T-cell (primary cell): ENCODE measurements at places on chromosomes 11 and 22. TPM values are rescaled to one million over a fixed set of nuclear protein-coding genes. Genes with fewer than 3 reads are reported as not detected.
A peak's percentile ranks its signal among the peaks of the same experiment; 100 is the strongest.

- no peaks in the 10 kb centered on the region for H3K4me1 ChIP-seq
- H3K4me3 ChIP-seq: no peak overlapping the region
- no peaks in the 10 kb centered on the region for H3K27me3 ChIP-seq
- no peaks in the 10 kb centered on the region for H3K36me3 ChIP-seq
- no peak overlapping the region for H3K27ac ChIP-seq
Measured at GRCh38 chr11:20000351-20001134, 159.7 kb downstream of the DBX1 start.

- H3K36me3 ChIP-seq: no peaks in the 10 kb centered on the region
- no peak overlapping the region for H3K27ac ChIP-seq
- H3K27me3 ChIP-seq: peaks cover 50% of the 10 kb centered on the region
- H3K4me3 ChIP-seq: peak overlapping the region; percentile 68
- peaks cover 24% of the 10 kb centered on the region for H3K4me1 ChIP-seq
Measured at GRCh38 chr22:42368379-42369249, 63.6 kb downstream of the NFAM1 start.

DNA sequence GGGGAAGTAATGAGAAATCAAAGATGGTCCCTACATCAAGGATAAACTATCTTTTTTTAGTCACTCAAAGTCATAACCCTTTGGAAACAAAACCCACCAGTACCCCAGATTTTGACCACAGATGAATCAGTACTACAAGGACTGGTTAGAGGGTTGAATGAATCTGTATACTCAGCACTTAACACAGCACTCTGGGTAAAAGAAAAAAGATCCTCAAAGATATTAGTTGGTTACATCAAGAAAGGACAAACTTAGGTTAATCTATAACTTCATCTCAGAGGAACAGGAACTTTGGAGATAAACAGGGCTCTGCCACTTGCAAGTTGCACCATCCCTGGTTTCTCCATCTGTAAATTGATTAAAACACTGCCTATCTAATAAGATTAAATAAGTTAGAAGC lies 18.8 kb downstream of the SC5D start:
- no peaks in the 10 kb centered on the region for H3K27me3 ChIP-seq
- no peak overlapping the region for H3K27ac ChIP-seq
- DNase-seq: no peak
- peaks cover 3% of the 10 kb centered on the region for H3K36me3 ChIP-seq
- no peak overlapping the region for H3K4me3 ChIP-seq

The CALCA gene
- not detected for total RNA-seq

DNA sequence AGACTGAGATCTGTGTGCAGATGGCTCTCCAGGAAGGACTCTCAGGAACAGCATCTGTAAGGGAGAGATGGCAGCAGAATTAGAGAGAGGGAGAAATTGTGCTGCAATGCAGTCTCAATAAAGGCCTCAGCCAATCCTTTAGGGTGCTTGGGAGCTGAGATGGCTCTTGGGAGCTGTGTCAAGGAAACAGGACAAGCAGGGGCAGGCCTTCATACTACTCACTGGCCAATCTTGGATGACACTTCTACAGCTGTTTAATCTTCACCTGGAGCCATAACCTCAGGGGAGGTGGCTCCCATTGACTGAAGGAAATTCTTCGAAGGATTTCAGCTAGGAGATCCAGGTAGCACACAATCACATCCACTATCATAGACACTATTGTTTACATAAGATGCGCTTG lies 10.0 kb downstream of the OR5B21 start:
- no peaks in the 10 kb centered on the region for H3K27me3 ChIP-seq
- DNase-seq: no peak
- H3K4me3 ChIP-seq: no peak overlapping the region
- no peaks in the 10 kb centered on the region for H3K36me3 ChIP-seq
- H3K4me1 ChIP-seq: peaks cover 13% of the 10 kb centered on the region

GRCh38 chr22:26579331-26579886 lies 10.5 kb downstream of the TPST2 start:
- peaks cover 15% of the 10 kb centered on the region for H3K4me1 ChIP-seq
- H3K36me3 ChIP-seq: peaks cover 3% of the 10 kb centered on the region
- DNase-seq: peak; percentile 44
- H3K27ac ChIP-seq: peak overlapping the region; percentile 74

- no peak overlapping the region for H3K27ac ChIP-seq
- H3K27me3 ChIP-seq: no peaks in the 10 kb centered on the region
- H3K4me3 ChIP-seq: no peak overlapping the region
- H3K36me3 ChIP-seq: peaks cover 4% of the 10 kb centered on the region
- no peaks in the 10 kb centered on the region for H3K4me1 ChIP-seq
Measured at GRCh38 chr11:72940417-72940816, 126.2 kb downstream of the ATG16L2 start.

The UCP2 gene
- 670 TPM for total RNA-seq

DNA sequence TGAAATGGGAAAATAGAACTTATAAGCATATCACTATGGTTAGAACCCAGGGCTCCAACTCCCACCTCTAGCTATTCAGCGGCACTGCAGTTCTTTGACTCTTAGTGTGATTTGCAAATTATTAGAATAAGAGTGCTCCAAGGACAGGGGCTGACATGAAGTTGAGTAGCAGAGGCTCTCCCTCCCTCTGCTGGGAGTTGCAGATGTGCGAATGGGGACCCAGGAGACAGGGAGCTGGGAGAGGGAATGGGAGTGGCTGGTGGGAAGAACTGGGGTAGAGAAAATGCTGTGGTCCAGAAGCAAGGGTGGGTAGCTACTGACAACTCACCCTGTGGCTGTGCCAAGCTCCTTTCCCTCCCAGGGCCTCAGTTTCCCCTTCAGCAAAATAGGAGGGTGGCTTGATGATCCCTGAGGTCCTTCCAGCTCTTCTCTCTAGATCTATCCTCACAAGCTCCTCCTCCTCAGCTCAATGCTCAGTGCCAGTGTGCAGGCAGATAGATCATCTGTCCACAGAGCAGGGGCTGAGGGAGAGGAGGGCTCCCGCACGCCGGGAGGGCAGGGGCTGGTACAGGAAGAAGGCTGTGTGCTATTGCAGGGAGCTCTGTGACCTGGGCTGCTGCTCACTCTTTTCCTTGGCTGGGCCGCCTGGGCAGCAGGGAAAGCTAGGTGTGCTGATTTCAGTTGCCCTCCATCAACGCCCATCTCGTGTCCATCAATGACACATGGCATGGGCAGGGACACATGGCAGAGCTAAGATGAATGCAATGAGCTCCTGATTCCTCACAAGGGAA lies 99.0 kb downstream of the NECTIN1 start:
- no peaks in the 10 kb centered on the region for H3K4me1 ChIP-seq
- no peak overlapping the region for H3K27ac ChIP-seq
- DNase-seq: no peak
- H3K4me3 ChIP-seq: no peak overlapping the region
- H3K27me3 ChIP-seq: no peaks in the 10 kb centered on the region
- no peaks in the 10 kb centered on the region for H3K36me3 ChIP-seq

DNA sequence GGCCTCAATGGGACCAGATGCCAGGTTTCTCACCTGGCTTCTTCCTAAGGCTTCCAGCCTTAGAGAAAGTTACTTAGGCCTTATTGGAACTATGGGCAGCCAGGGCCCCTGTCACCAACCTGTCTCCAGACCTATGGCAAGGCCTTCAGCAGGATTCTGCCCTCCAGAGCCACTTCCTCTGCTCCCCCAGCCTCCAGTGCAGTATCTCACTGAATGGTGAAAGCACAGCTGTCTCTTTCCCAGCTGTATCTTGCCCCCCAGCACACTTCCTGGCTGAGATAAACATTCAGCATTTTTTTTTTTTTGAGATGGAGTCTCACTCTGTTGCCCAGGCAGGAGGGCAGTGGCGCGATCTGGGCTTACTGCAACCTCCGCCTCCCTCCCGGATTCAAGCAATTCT lies 1.5 kb downstream of the SLC2A11 start:
- peaks cover 26% of the 10 kb centered on the region for H3K4me1 ChIP-seq
- H3K27me3 ChIP-seq: no peaks in the 10 kb centered on the region
- H3K27ac ChIP-seq: no peak overlapping the region
- DNase-seq: no peak
- no peak overlapping the region for H3K4me3 ChIP-seq

The MIOX gene
- 0.54 TPM for total RNA-seq

The CWC15 gene
- 64.1 TPM for total RNA-seq

The MRGPRE gene
- not detected for total RNA-seq

DNA sequence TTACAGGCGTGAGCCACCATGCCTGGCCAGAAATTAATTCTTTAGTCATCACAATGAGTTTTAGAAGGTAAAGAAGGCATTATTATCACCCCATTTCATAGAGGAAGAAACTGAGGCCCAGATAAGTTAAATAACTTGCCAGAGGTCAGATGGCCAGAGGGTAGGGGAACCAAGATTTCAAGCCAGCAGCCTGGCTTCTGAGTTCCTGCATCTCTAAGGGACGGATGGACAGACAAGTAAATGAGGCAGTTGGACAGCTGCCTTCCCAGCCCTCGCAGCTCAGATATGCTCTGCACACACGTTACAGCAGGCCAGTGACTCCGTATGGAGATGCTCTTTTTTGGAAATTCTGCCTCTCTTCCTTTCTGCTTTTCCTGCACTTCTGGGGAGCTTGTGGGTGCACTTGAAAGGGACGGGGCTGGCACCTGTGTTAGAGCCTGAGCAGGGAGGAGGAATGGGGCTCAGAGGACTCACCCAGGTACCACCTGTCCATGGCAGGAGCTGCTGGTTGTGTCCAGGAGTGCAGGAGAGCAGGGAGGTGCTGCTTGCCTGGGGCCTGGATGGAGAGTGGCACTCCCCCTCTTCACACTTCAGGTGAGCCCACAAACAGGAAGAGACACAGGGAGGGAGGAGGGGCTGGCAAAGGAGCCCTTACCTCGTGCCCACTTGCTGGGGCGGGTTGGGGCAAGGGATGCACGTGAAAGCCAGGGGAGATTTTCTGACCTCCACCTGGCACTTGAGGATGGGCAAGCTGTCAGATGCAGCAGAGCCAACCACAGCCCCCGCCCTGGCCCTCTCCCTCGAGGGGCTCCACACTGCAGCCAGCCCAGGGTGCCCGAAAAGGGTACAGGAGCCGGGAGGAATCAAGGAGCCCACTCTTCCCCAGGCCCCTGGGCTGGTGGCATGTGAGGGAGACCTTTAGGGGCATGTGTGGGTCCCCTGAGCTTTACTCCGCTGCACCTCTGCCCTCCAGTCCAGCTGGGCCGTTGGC lies 3.3 kb upstream of the FXYD2 start:
- H3K27ac ChIP-seq: peak overlapping the region; percentile 72
- peaks cover 15% of the 10 kb centered on the region for H3K4me1 ChIP-seq
- no peaks in the 10 kb centered on the region for H3K36me3 ChIP-seq
- no peak for DNase-seq
- H3K4me3 ChIP-seq: no peak overlapping the region

- no peak for DNase-seq
- no peaks in the 10 kb centered on the region for H3K4me1 ChIP-seq
- H3K27me3 ChIP-seq: peaks cover 26% of the 10 kb centered on the region
- no peaks in the 10 kb centered on the region for H3K36me3 ChIP-seq
- H3K27ac ChIP-seq: no peak overlapping the region
- H3K4me3 ChIP-seq: no peak overlapping the region
Measured at GRCh38 chr22:42356533-42356932, 75.7 kb downstream of the NFAM1 start.

The API5 gene
- 84.9 TPM for total RNA-seq

DNA sequence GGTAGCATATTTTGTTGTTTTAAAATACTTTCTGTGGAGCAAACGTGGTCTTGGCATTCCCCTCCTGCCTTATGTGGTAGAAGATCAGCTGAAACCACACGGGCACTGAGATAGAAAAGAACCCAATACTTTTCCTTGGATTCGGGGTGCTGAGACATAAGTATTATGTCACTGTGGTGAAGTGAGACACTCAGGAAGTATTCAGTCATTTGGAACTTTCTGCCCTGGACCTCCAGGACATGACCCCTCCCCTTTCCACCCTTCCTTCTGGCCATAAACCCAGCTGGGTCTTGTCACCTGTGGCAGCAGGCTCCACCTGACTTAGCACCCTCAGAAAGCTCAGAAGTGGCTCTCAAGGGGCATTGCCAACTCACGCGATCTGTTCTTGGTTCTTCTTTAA lies 123.4 kb downstream of the SWAP70 start:
- H3K4me3 ChIP-seq: no peak overlapping the region
- no peak for DNase-seq
- H3K27me3 ChIP-seq: no peaks in the 10 kb centered on the region
- H3K36me3 ChIP-seq: peaks cover 7% of the 10 kb centered on the region

The KCNA4 gene
- total RNA-seq: not detected

The MAPK11 gene
- 6.4 TPM for total RNA-seq

The TRIM21 gene
- total RNA-seq: 40.1 TPM

DNA sequence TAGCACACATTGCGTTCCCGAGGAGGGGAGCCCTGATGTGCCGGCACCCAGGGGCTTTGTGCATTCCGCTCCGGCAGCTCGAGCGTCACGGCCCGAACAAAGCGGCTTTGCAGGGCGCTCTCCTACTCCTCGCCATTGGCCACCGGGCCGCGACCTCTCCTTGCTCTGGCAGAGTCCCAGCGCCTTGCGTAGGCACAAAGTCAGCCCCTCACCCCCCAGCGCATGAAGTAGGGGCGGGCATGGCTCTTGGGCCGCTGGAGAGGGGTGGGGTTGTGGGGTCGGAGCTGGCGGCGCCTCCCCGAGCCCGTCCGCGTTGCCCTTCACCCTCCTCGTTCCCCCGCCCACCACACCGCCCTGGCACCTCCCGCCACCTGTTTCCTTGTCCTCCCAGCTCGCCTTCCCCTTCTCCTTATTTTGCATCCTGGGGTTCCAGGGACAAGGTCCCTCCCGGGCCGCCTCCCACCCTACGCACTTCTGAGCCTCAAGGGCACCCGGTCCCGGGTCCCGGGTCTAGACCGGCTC lies 753 bp upstream of the PPARA start:
- peak overlapping the region; percentile 44 for H3K4me3 ChIP-seq
- peak; percentile 14 for DNase-seq
- no peaks in the 10 kb centered on the region for H3K36me3 ChIP-seq
- H3K27ac ChIP-seq: peak overlapping the region; percentile 44
- peaks cover 30% of the 10 kb centered on the region for H3K4me1 ChIP-seq

The P4HA3 gene
- not detected for total RNA-seq

The PAMR1 gene
- not detected for total RNA-seq

DNA sequence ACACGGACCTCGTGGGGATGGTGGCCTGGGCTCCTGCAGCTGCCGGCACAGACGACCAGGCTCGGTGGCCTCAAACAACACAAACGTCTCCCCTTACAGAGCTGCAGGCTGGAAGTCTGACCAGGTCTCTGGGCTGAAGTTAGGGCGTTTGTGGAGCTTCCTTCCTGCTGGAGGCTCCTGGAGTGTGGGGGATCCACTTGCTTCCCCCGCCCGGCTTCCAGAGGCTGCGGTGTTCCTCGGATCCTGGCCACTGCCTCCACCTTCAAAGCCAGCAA lies 313.5 kb downstream of the CTTN start:
- H3K36me3 ChIP-seq: no peaks in the 10 kb centered on the region
- H3K27me3 ChIP-seq: peaks cover 46% of the 10 kb centered on the region
- no peaks in the 10 kb centered on the region for H3K4me1 ChIP-seq
- H3K27ac ChIP-seq: no peak overlapping the region
- DNase-seq: no peak
- no peak overlapping the region for H3K4me3 ChIP-seq

The ADM2 gene
- total RNA-seq: 1.5 TPM

The TUB gene
- total RNA-seq: 0.19 TPM

DNA sequence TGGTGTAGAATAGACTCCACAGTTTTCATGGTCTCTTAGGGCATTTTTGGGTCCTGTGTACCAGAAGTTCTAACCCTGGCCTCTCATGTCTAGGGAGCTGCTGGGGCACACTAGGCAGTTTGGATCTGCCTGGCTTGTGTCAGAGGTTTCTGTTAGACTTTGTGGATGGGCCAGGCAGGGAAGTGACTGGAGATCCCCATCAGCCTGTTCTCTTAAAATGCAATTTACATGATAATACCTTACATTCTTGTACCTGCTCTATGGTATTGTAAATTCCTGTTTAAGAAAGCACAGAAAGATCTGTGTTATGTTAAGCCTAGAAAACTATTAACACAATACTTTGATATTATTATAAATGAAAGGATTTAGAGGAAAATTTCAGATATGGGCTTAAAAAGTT lies 104.0 kb downstream of the ARHGAP42 start:
- no peaks in the 10 kb centered on the region for H3K36me3 ChIP-seq
- H3K4me1 ChIP-seq: no peaks in the 10 kb centered on the region
- no peak for DNase-seq
- no peak overlapping the region for H3K4me3 ChIP-seq

The SLC22A25 gene
- not detected for total RNA-seq

The WNT11 gene
- 0.47 TPM for total RNA-seq

The ZC3H12C gene
- 0.10 TPM for total RNA-seq
